ENCODE measurements at places on chromosomes 4 and X. TPM values are rescaled to one million over a fixed set of nuclear protein-coding genes. Genes with fewer than 3 reads are reported as not detected.

The TEX13C gene
- total RNA-seq = not detected

The CHST7 gene
- total RNA-seq = 6.9 TPM

The ARX gene
- 0.20 TPM for total RNA-seq

The DMD gene
- total RNA-seq = 3.9 TPM

The PHEX gene
- 0.64 TPM for total RNA-seq
